GM23248 (cell line): ENCODE measurements at places on chromosomes 13 and 19.

GRCh38 chr19:49427855-49428546, 2.8 kb downstream of the GFY start:
- peak; percentile 43 for DNase-seq

DNA sequence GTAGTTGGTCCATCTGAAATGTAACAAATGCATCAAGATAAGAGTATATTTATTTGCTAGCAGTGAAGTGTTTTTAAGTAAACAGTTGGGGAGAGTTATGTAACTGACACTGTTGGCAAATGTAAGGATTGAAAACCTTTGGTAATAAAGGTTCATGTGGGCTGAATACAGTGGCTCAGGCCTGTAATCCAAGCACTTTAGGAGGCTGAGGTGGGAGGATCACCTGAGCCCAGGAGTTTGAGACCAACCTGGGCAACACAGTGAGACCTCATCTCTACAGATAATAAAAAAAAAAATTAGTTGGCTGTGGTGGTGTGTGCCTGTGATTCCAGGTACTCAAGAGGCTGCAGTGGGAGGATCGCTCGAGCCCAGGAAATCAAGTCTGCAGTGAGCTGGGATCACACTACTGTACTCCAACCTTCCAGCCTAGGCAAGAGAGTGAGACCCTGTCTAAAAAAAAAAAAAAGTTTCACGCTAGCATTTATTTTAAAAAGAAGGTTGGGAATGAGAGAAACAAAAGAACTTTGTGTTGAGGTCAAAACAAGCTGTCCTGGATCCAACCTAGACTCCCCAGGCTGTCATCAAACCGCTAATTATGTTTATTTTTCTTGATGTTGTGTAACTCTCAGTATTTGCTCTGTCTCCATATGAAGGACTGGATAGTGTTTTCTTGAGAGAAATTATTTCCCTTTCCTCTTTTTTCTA, 20.7 kb downstream of the SETDB2 start:
- DNase-seq = no peak

GRCh38 chr19:16598848-16599247, 26.6 kb upstream of the SLC35E1 start:
- no peak for DNase-seq

DNA sequence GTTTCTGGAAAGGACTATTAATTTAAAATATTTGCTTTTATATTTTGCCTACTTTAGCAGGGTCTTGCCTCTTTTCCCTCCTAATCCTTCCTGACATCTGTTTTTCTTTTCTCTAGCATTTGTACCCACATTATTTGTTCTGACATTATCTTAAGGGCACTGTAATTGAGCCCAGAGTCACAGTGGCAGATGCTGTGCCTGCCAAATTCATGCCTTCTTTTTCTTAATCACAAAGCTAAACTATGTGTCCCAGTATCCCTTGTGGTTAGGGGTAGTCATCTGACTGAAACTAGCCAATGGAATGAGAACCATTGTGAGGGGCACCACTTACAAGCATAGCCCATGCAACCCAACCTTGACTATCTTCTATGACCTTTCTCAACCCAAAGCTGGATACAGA, 562.9 kb downstream of the MYO16 start:
- no peak for DNase-seq

DNA sequence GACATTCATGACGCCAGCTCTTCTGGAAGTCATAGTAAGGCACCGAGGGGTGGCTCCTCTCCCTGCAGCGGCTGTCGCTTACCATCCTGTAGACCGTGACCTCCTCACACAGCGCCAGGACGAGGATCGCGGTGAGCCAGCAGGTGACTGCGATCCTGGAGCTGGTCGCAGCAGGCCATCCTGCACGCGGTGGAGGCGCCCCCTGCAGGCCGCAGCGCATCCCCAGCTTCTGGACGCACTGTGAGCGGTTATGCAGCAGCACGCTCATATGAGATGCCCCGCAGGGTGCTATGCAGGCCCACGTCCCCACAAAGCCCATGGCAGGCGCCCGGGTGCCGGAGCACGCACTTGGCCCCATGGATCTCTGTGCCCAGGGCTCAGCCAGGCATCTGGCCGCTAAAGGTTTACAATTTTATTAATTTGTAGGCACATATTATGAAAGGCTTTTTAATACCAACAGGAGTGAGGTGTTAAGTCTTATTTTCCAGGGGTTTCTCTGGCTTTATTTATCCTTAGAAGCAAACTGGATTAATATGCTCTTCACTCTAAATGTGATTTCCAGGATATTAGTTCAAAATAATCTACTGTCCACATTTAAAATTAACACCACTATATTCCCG, 35.6 kb upstream of the PSPC1 start:
- DNase-seq = peak; percentile 13

- no peak for DNase-seq
Measured at GRCh38 chr13:95471960-95472359, 80.6 kb upstream of the CLDN10 start.

- DNase-seq = no peak
Measured at GRCh38 chr19:29422047-29422446, 103.7 kb upstream of the VSTM2B start.

DNA sequence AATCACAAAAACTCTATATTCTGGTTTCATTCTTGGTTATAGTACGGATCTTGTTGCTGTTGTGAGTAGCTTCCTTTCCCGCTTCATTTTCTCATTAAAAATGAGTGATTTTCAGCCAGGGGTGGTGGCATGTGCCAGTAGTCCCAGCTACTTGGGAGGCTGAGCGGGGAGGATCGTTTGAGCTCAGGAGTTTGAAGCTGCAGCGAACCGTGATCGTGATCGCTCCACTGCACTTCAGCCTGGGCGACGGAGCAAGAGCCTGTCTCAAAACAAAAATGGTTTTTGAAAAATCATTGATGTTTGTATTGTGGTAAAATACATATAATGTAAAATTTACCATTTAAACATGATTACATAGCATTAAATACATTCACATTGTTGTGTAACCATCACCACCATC, 71.6 kb upstream of the TM9SF2 start:
- no peak for DNase-seq

- no peak for DNase-seq
Measured at GRCh38 chr13:77031656-77032243, 4.8 kb upstream of the FBXL3 start.

DNA sequence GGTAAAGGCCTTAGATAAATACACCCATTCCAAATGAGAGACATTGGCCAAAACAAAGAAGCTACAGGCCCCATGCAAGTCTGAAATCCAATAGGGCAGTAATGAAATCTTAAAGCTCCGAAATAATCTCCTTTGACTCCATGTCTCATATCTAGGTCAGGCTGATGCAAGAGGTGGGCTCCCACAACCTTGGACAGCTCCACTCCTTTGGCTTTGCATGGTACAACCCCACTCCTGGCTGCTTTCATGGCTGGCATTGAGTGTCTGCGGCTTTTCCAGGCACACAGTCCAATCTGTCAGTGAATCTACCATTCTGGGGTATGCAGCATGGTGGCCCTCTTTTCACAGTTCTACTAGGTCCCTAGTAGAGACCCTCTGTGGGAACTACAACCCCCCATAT, 762.5 kb downstream of the LIG4 start:
- DNase-seq = no peak

- no peak for DNase-seq
Measured at GRCh38 chr19:1847348-1847683, 967 bp downstream of the REXO1 start.

- DNase-seq = no peak
Measured at GRCh38 chr19:3324405-3324856, 42.0 kb upstream of the NFIC start.

DNA sequence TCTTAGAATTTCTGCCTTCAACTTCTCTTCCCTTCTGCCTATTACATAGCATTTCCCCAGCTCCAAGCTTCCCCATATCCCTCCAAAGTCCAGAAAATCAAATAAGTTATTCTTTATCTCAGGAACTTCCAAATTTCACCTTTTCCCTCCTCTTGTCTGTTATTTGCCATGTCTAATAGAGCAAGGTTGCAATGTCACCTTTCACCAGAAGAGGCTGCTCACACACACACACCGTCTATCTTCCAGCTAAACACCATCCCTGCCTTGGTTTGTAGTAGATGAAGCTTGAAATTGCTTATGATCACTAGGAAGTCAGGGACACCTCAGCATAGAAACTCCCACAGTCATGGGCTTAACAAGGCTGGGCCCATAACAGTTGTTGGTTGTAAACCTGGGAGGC, 48.4 kb downstream of the ZNRF4 start:
- DNase-seq = no peak
